ENCODE measurements at places on chromosomes 1 and 21.
A peak's percentile ranks its signal among the peaks of the same experiment; 100 is the strongest.

GRCh38 chr1:2477791-2478499 is 1.9 kb downstream of the PLCH2 start:
- no peak for DNase-seq

GRCh38 chr1:93180723-93181613 is at the start of gene CCDC18:
TSS of gene CCDC18 (plus strand) at chr1:93180724. CDS start at chr1:93183362, 2,638 bp downstream.
- peak; percentile 71 for DNase-seq

DNA sequence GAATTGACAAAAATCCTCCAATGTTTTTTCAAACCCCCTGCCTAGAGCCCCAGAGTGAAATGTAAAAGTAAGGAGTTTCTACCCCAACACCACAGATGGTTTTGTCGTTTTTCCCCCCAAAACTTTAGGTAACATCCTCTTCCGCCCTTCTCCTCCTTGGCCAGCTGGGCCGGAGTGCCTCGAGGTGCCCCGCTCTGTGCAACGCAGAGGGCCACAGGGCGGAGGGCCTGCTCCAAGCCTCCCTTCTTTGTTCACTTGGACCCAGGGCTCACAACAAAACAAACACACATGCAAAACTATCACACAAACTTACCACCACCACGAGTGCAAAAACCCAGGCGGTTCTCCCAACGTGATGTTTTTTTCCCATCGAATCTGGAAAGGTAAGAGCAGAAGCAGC is 1.9 kb downstream of the SSBP3 start:
- DNase-seq = no peak

DNA sequence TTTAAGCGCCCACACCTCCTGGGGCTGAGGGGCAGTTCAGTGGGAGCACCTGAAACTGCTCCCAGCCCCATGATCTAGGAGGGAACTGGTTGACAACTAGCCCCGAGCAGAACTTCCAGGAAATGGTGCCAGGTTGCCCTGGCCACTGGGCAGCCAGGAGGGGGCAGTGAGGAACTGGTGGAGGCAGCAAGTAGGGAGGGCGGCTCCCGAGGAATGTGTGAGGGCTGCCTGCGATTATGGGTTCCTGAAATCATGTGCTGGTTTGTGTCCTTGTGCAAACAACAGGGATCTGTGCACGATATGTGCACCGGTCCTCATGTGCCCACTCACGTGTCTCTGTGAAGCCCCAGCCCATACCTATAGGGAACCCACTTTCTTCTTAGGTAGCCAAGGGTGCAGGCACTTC is 9.9 kb downstream of the GPR3 start:
- peak; percentile 56 for DNase-seq

- DNase-seq = no peak
Observed at GRCh38 chr1:107862064-107862463, 102.9 kb downstream of the VAV3 start.

- DNase-seq = no peak
Observed at GRCh38 chr1:47705517-47706130, 267.8 kb downstream of the FOXD2 start.

DNA sequence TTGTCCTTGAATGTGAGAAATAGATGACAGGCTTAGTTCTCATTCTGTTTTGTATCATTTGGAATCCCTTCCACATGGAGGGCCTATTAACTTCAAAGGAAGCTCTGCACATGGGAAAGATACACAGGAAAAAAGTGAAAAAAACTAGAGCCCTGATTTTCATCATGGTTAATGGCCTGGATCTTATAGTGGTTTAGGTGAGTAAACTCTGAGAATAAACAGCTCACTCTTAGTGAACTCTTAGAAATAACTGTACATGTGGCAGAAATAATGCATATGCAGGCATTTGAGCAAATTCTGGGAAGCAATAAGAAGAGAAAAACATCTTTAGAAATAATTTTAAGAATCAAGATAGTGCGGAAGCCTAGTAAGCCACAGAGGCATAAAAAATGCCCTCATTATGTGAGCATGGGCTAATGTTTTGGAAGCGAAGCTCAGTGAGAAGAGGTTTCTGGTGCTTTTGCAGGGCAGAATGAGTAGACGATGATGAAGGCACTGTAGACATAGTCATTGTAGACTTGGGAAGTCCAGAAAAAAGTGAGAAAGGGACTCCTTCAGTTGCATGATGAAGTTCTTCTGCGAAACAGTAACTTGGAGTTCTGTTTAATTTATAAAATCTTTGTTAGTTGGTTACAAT is 279.9 kb downstream of the DNM3 start:
- DNase-seq = no peak

DNA sequence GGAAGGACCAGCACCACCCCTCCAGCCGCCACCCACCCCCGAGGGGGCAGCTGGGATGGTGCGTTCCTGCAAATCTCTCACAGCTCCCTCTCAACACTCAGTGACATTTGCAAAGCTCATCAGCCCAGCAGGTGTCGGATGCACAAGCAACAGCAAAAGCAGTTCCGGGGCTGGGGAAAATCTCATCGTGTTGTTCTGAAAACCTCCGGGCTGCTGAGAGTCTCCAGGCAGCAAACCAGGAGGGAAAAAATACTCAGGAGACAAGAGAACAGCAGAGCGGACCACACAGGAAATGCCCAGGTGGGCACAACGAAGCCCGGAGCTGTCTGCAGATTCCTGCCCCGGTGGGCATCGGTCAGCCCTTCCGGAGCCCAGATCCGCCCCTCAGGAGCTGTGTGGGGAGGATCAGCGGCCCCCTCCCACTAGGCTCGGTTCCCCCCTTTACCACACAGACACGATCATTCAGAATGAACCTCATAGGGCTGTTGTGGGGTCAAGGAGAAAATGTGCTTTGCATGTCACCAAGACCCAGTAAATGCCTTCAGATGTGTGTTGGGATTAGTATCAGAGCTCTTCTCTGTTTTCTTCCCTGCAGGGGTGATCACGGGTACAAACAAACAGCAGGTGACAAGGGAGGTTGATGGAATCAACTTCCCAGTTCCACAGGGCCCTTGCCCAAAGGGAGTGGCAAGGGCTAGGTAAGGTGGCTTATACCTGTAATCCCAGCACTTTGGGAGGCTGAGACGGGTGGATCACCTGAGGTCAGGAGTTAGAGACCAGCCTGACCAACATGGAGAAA is 127.0 kb upstream of the TIAM1 start:
- no peak for DNase-seq

- DNase-seq = no peak
Observed at GRCh38 chr1:8259498-8260290, 58.2 kb upstream of the SLC45A1 start.
